GM13976 (cell line): ENCODE measurements at places on chromosomes 3 and 15.
A peak's percentile ranks its signal among the peaks of the same experiment; 100 is the strongest.

DNA sequence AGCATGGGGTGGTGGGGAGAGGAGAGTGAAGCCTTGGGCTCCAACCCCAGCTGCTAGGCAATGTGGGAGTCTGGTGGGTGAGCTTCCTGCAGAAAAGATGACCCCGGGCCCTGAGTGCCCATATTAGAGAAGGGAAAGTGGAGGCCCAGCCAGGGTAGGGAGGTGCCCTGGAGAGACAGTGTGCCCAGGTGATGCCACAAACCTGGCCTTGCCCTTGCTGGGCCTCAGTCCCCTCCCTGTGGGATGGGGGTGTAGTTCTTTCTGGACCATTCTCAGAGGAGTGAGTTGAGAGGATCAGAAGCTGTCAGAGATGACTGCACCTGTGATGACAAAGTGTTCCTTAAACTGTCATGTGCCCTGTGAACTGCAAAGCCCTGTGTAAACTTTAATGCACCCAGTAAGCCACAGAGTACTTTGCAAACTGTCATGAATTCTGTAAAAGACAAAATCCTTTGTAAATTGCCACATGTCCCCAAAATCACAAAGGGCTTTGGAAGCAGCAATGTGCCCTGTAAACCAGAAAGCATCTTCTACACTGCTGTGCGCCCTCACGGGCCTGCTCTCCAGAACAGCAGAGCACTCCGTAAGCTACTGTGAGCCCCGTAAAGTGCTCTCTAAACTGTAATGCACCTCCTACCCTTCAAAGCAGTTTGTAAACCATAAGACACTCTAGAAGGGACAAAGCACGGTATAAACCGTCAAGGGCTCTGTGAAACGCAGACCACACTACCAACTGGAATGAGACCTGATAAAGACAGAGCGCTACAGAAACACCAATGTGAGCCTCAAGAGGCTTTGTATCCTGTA is 51.3 kb upstream of the FGD5 start:
- DNase-seq, result no peak

DNA sequence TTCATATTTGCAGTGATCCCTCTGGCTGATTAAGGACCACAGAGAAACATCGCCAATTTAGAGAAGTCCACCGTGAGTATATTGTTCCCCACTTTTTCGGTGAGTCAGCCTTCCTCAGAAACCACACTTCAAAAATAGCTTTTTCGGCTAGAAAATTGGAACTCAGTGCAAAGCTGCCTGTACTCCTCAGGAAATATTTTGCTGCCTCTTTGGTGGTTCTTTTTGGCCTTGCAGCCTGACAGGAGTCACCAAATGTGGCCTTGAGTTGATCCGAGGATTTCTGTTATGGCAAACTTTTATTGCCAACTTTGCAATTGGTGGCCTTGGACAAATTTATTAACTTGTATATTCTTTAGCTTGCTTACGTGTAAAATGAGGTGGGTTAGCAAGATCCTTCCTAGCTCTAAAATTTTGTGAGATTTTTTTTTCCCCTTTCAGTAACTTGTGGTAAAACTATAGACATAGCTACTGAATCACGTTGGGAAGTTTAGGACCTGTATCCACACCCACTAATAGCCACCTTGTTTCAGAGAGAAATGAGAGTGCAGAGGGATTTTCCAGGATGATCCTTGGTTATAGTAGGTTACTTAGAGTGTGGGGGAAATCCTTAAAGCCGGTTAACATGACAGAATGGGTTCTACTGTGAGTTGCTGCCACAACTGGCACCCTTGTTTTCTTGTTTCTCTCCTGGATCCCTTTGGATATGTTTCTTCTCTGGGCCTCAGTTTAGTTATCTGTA is 9.9 kb downstream of the ARL6IP5 start:
- no peak for DNase-seq

DNA sequence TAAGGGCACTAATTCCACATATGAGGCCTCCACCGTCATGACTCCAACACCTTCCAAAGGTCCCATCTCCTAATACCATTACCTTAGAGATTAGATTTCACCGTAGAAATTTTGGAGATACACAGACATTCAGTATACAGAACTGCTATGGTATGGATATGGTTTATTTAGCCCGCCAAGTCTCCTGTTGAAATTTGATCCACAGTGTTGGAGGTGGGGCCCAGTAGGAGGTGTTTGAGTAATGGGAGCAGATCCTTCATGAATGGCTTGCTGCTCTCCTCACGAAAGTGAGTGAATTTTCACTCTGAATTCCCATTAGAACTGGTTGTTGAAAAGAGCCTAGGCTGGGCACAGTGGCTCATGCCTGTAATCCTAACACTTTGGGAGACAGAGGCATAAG is 7.4 kb downstream of the MKRN3 start:
- no peak for DNase-seq

GRCh38 chr3:98240131-98240530 is 23.9 kb upstream of the OR5H6 start:
- DNase-seq, result no peak

GRCh38 chr3:17939157-17939556 is 196.7 kb upstream of the TBC1D5 start:
- no peak for DNase-seq

- DNase-seq, result no peak
Observed at GRCh38 chr3:39962581-39962980, 153.2 kb downstream of the MYRIP start.

DNA sequence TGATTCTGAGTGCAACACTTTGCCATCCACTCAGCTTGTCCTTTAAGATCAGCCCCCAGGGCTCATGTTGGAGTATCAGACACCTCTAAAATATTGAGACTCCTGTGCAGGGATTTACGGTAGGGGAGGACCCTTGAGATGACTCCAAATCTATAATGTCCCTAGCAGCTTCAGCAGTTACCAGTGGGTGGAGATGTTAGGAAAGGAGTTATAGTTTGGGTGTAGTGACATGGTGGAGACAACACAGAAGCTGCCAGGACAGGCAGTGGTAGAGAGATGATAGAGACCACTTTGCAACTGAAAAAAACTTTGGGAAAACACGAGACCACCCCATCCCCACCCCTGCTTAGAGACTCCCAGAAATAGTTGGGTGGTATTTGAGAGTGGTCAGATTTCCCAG is 43.3 kb upstream of the GSK3B start:
- DNase-seq, result no peak

DNA sequence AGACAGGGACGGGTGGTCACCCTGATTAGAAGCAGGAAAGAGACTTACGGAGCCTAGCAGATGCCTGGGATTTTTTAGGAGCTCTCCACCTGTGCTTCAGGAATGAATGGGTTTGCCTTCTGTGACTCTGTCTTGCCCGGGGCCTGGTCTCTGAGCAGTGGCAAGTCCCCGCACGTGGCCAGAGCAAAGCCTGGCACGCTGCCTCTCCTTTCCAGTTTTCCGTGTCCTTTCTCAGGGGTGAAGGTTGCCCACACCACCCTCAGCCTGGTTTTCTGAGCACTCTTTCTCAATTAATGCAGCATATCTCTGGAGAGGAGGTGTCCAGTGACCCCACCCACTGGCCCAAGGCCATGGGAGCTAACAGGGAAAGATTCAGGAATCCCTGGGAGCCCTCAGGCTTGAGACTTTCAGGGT is 14.5 kb upstream of the CHST14 start:
- no peak for DNase-seq

DNA sequence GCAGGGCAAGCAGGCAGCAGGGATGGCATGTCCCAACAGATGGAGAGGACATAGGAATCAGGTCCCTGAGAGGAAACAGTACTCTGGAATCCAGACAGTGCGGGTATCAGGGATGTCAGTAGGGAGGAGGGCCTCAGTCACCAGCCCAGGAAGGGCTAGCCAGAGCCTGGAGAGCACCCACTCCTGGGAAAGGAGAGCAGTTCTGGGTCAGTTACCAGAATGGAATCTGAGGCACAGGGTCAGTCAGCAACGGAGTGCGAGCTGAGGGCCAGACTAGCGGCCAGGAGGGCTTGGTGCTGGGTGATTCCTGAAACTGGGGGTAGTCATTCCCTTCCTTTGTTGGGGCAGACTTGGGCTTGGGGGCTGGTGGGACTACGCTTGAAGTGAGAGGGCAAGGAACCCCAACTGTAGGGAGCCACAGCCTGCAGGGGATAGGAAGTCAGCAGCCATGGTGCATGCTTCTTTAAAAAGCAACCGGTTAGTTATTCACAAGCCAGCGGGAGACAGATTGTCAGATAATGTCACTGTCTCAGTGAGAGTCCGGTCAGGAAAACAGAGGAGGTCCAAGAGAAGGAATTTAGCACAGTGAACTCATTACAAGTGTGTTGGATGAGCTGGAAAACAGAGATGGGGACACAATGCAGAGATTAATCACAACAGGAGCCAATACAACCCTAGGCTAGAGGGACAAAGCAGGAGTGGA is 27.9 kb downstream of the PLA1A start:
- DNase-seq, result no peak

GRCh38 chr15:47661661-47662180 is 55.6 kb upstream of the SEMA6D start:
- no peak for DNase-seq

DNA sequence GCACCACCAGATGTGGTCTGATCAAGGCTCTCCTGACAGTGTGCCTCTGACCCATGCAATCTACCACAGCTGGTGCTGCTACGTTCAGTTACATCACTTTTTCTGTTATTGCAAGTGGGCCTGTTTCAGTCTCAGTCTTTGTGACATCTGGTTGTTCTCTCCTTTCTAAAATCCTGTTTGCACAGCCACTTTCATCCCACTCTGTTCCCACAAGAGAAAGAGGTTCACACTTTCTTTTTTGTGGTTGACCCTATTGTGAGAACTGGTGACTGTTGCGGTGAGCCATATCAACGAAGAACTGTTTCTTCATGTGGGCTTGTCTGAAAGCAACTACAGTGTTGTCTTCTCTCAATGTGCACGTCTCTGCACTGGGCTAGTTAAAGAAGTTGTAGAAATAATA is 342.8 kb upstream of the ARPP21 start:
- no peak for DNase-seq

GRCh38 chr3:32510075-32510724 is 7.5 kb upstream of the CMTM6 start:
- peak; percentile 75 for DNase-seq

- no peak for DNase-seq
Observed at GRCh38 chr15:74385733-74386132, 18.3 kb upstream of the CYP11A1 start.

GRCh38 chr3:107634099-107634489 is 111.3 kb downstream of the BBX start:
- no peak for DNase-seq

DNA sequence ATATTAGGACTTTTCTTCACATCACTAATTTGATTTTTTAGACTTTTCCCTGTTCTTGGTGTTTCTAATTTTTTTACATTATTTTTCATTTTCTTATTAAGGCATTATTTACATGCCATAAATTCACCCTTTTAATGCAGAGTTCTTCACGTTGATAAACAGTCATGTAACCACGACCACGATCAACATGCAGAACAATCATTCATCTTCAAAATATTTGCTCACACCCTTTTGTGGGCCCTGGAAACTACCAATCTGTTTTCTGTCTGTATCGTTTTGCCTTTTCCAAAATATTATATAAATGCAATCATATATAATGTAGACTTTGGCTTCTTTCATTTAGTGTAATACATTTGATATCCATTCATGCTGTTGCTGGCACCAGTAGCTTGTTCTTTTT is 48.7 kb downstream of the ARRDC4 start:
- DNase-seq, result no peak

DNA sequence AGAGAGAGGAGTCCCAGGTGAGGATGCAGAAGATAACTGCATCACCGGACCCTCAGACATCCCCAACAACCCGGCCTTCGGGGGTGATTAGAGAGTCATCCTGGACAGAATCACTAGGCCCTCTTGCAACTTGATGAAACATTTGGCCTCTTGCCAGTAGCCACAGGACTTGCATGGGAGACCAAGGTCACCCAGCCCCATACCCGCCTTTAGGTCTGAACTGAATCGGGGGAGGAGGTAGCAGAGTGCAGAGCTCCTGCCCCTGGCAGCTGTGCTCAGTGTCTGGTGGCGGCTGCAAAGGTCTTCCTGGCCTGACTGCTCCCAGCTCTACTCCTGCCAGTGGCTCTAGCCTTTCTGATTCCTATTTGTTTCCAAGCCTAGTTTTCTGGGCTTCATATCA is 12.4 kb downstream of the PIF1 start:
- peak; percentile 34 for DNase-seq

GRCh38 chr3:191627064-191627463 is 166.1 kb downstream of the PYDC2 start:
- DNase-seq, result no peak

DNA sequence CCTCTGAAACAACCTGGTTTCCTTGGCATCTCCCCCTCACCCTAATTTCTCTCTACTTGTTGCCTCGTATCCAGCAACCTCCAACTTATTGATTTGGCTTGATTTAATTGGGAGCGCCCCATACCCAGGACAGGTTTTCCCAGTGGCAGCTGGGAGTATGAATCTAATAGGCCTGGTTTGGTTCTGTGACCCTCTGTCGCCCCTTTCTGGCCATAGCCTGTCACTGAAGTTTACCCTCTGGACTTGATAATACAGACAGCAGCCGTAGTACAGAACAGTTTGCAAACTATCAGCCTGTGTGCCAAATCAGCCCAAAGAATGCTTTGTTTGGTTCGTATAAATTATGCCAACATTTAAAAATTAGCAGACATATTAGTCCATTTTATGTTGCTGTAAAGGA is 525.1 kb upstream of the GOLIM4 start:
- no peak for DNase-seq

GRCh38 chr3:197027896-197028727 is 1.5 kb downstream of the MELTF start:
- no peak for DNase-seq

- DNase-seq, result peak; percentile 21
Observed at GRCh38 chr3:42705058-42705767, 2.6 kb upstream of the HHATL start.
